ENCODE measurements at places on chromosomes 2 and 18.

DNA sequence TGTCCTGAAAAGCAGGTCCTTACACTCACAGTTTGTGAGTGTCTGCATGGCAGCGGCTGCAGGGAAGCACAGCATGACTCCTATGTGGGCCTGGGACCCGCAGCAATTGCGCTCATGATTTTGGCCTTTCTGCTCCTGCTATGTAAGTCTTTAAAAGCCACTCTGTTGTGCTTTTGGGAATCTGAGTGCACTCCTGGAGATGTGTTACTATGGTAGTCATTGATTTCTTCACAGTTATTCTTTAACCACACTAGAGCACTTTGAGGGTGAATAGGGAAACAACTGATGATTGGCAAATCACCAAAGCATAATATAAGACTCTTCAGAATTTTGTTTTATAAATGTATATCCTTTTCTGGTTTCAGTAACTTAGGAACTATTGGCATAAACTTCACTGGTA, 40.9 kb downstream of the DSG2 start:
- no peak for DNase-seq

DNA sequence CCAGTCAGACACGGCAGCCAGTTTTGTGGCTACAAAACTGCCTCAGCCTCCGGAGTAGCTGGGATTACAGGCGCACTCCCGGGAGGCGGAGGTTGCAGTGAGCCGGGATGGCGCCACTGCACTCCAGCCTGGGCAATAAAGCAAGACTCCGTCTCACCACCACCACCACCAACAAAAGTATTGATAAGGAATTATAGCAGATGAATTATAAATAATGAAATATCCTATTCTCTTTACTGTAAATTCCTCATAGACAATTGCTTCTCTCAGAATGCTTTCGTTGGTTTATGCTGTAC, 1.4 kb upstream of the FAM161A start:
- DNase-seq: no peak

- no peak for DNase-seq
Measured at GRCh38 chr2:172457536-172457935, 30.1 kb downstream of the ITGA6 start.

DNA sequence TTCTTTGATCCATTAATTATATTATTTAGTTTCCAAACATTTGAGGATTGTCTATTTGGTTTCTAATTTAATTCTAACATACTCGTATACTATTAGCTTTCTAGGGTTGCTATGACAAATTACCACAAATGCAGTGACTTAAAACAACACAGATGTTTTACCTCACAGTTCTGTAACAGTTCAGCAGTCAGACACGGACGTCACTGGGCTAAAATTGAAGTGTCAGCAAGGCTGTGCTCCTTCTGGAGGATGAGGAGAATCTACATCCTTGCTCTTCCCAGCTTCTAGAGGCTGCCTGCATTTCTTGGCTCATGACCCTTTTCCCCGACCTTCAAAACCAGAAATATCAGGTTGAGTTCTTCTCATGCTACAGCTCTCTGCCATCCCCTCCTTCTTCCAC, 117.6 kb downstream of the TFCP2L1 start:
- no peak for DNase-seq

DNA sequence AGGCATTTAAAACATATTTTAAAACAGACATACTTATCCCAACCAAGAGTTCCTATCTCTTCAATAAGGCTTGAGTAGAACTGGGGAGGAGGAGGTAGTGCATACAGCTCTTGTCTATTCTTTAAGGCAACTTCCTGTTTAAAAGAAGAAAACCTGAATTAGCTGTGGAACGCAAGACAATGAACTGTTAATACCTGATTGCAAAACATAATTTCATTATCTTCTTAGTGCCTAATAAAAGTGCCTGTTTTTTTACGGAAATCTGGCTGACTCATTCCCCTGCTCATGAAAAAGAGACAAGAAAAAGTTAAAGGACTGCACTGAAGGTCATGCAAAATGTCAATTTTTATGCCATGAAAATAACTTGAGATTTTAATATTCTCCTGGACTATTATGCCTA, 19.2 kb downstream of the FANCL start:
- DNase-seq: no peak

- DNase-seq: no peak
Measured at GRCh38 chr18:32355896-32356295, 114.8 kb downstream of the GAREM1 start.

DNA sequence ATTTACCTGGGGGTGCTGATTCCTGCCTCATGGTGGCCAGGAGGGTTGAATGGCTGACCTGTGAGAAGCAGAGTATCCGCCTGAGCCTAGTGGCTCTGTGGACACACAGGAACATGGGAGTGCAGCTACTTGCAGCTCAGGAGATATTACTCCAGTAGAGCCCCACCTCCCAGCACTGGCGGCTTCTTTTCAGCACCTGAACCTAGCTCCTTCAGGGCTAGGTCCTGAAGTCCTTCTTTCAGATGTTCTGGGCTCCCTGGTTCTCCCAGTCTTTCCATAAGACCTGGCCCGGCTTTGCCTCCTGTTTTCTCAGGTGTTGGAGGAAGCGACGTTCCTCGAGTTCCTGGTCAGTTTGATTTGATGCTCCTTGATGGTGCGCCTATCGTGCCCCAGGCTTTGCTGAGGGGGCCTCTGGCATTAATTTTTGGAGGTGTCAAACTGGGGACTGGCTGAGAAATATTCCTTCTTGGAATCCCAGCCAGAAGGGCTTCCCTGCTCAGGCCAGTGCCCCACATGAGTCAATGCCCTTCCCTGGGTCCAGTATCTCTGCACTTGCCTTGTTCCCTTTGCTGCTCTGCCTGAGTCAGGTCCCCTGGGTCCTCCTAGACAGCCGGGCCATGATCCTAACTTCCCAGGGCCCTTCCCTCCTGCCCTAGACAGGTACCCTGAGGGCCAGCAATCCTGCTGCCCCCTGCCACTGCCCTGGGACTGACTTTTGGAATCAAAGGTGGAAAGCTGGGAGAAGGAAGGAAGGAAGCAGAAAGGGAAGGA, 110.7 kb upstream of the HAAO start:
- DNase-seq: no peak

DNA sequence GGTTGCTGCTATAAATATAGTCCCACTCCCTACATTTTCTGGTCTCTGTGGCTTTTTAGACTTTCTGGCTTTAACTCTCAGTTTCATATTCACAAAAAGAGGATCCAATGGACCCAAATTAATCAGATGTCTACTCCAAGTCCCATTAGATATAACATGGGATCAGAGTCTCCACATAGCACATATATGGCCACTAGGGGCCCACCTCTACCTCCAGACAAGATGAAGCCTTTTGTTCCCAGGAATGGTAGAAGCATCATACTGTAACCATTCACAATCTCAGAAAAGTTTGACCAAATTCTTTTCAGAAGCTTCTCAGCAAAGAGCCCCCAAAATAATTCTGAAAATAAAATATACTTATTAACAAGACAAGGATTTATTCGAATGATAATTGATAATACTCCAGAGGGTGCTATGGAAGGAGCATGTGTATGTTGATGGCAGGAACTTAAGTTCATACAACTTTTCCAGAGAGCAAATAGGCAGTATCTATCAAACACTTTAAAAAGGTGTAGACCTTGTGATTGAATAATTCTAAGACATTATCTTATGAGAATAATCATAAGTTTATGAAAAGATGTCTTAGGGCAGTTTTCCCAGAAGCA, 382.3 kb upstream of the CRIM1 start:
- no peak for DNase-seq

DNA sequence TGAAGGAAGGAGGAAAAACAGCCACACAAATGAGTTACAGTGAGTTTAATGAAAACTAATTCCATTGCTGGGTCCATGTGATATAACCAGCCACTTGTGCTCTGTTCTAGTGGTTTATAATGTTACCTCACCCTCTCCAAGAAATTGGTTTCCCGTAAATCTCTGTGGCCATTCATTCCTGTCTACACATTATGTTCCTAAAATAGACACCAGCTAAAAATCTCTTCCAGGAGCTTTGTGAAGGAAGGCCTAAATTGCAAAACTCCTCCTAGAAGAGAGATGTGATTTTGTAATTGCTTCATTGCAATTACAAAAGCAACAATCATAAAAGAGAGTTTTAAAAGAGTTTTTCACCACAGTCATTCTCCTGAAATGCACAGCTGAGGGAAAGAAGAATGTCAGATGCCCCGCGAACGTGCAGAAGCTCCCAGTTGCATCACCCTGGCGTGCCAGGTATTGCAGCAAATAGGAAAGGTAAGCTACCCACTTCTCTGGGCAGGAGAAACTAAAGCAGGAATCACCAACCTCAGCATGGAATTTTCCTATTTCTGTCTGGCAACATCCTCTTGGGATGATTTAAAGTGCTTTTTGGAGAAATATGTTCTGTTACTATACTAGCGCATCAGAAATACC, 1.7 kb downstream of the SCN1A start:
- DNase-seq: no peak

- DNase-seq: no peak
Measured at GRCh38 chr2:239586651-239587310, 186.0 kb upstream of the HDAC4 start.

DNA sequence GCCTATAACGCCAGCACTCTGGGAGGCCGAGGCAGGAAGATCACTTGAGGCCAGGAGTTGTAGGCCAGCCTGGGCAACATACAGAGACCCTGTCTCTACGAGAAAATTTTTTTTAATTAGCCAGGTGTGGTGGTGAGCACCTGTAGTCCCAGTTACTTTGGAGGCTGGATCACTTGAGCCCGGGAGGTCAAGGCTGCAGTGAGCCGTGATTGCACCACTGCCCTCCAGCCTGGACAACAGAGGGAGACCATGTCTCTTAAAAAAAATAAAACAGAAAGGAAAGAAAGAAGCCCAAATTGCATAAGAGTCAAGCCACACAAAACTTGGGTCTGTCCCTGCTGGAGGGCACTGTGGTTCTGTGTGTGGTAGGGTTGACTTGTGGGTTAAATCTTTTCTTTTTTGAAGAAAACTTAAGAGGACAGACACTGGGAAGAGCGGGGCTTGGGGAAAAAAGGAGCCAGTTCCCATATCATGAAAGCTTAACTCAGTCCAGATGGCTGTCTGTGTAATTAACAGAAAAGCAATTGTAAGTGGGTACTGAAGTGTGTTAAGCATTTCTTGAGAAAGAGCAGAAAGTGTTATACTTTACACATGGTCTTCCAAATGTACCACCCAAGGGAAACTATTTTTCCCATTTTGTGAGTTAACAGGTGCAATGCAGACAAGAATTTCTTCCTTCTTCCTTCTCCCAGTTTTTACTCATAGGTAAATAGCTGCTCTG, 115.1 kb downstream of the ALPK2 start:
- DNase-seq: no peak

- DNase-seq: no peak
Measured at GRCh38 chr2:170815746-170816503, 762 bp upstream of the GAD1 start.

DNA sequence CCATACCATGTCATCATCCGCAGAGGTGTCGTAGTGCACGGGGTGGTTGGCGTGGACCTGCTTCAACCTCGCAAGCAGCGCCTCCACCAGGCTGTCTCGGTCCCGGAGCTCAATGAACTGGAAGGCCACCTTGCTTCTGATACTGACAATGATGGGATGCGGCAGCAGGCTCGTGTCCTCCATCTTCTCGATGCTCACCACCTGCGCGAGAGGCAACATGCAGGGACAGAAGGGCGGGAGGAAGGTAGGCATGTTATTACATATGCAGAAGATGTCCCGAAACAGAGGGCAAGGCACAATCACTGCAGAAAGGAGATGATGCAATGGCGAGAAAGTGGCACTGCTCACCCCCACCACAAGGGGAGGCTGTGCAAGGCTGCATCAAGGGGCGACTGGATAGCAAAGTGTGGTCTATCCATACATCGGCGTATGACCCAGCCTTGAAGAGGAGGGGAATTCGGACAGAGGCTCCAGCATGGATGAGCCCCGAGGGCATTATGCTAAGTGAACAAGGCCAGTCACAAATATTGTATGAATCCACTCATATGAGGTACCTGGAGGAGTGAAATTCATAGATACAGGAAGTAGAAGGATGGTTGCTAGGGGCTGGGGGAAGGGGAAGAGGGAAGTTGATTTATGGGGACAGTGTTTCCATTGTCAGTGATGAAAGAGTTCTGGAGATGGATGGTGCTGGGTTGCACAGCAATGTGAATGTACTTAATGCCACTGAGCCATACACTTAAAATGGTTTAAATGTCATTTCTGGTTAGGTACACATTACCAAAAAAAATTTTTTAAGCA, 36.6 kb downstream of the RPL31 start:
- DNase-seq: no peak

GRCh38 chr2:61074100-61074499, 8.4 kb downstream of the SANBR start:
- DNase-seq: no peak

GRCh38 chr2:212494418-212495020, 44.1 kb downstream of the ERBB4 start:
- no peak for DNase-seq

DNA sequence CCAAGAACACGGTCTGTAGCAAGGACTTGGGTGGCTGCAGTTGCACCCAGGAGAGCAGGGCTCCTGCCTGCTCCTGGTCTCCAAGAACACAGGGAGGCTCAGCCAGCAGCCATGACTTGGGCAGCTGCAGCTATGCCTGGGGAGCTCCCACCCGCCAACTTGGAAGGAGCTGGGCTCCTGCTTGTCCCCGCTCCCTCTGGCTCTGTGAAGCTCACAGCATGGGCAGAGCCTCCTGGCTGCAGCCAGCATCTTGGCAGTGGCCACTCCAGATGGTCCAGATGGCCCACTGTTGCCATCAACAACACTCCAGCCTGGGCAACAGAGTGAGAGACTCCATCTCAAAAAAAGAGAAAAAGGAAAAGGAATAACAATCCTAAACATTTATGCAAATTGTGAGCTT, 5.2 kb downstream of the ZSCAN30 start:
- no peak for DNase-seq

DNA sequence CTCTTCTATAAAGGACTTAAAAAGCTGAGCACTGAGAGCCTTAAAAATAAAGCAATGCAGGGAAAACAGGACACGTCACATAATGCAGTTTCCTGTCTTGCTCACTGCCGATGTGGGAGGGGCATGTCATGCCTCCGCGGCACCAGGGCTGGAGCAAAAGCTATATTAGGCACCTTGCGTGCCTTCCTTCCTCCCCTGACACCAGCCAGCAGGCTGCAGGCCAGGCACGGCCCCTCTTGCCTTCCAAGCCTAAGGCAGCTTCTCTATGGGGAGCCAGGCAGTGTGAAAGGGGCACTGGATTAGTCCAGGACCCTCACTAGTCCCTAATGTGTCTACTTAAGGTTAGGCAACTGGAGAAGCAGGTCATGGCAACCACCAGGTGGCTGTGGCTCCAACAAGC, 26.3 kb downstream of the MRPL35 start:
- DNase-seq: no peak

GRCh38 chr18:34998661-34999060, 42.6 kb upstream of the MAPRE2 start:
- DNase-seq: no peak

DNA sequence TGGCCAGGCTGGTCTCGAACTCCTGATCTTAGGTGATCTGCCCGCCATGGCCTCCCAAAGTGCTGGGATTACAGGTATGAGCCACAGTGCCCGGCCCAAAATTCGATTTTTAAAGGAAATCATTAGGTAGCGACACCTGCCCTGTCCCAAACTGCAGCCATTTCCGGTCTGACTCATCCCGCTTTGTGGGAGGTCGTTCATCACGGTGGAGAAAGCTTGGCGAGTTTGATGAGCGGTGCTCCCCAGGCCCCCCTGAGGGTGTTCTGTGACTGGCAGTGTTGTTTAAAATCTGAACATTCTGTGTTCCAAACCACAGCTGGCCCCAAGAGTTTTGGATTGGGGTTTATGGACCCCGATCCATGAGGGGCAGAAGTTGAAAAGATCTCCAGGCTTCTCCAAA, 53.0 kb upstream of the GLI2 start:
- no peak for DNase-seq
